ENCODE measurements at places on chromosomes 7 and 10.

DNA sequence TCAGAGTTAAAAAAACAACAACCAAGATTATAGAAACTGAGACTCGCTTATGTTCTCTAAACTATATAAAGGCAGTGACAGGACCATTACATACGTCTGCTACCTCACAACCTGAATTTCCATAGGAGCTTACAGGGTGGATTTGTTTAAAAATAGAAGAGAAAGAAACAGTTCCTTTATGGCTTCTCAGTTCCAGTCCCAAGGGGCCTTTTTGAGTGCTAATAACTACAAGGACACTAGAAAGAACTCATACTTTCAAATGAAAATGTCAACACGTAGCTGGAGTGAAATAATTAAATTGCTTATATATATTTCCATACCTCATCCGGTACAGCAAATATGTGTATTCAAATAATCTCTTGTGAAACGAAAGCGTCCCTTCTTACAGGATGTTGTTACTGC is 19.7 kb downstream of the TSPAN12 start:
- no peak for DNase-seq

- DNase-seq, result no peak
Measured at GRCh38 chr10:61836888-61837754, 64.4 kb upstream of the ARID5B start.

DNA sequence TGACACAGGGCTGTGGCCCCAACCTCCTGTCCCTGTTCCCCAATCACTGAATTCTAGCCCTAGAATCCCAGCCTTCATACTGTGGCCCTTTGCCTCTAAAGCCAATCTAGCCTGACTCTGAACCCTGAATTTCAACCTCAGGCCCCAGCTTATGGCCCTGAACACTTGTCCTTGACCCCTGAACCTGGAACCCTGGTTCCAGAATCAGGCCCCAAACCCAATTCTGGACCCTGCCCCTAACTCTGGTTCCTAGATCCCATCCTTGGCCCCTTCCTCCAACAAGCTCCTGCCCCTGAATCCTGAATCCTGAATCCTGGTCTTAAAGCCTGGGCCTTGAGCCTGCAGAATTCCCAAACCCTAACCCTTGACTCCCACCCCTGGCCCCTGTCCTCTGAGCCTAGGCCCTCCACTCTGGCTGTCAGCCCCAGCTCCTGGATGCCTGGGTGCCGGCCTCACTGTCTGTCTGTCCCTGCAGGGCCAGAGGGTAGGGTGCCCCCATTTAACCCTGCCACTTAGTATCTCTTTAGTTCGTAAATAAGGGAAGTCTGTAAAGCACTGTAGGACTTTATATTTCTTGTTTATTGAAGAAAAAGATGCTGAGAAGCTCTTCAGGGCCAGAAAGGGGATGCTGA is 1.3 kb downstream of the INPP5A start:
- peak; percentile 42 for DNase-seq

GRCh38 chr10:3892440-3893425 is 107.7 kb upstream of the KLF6 start:
- peak; percentile 16 for DNase-seq

DNA sequence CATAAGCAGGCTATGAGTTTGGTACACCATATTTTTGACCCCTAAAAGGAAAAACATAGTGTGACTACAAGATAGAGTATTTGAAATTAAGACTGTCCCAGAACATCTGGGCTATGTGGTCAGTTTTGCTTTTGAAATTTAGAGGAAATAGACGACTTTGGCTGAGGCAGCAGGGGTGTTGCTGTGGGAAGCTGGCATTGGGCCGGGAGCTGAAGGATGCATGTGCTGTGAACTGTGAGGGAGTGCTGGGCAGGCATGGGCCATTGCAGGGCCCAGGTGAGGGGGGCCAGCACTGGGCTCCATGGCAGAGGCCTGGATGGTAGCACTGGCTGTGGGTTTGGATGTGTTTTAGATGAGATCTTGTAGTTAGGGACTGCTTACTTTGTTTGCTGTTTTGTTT is 168.3 kb downstream of the BMPER start:
- DNase-seq, result no peak

GRCh38 chr10:22705527-22705926 is 8.9 kb downstream of the PIP4K2A start:
- no peak for DNase-seq

GRCh38 chr10:16765509-16766375 is 51.5 kb downstream of the RSU1 start:
- peak; percentile 79 for DNase-seq

GRCh38 chr7:140773104-140773503 is 76.6 kb downstream of the NDUFB2 start:
- DNase-seq, result no peak

GRCh38 chr7:15441915-15442314 is 119.9 kb downstream of the AGMO start:
- DNase-seq, result no peak

Measured in hematopoietic multipotent progenitor cell treated with erythropoietin and hydrocortisone succinate and interleukin-3 and kit ligand, for 4 days (in vitro differentiated cells).